ENCODE measurements at places on chromosomes 1 and 21.

DNA sequence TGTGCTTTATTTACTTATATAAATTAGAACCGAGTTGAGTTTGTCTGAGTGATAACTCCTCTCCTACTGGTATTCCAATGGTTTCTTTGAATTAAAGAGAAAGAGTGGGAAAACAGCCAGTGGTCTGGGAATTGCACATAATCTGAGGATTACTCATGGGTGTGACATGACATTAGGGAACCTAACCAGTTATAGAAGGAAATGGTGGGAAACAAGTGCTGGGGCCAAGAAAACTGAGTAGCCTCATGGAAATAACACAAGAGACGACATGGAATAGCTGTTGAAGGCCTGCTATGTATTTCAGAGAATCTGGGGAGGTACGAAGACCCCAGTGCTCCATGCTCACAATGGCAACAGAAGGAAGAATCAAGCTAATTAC, 41.8 kb upstream of the LRRC52 start:
- no peak for DNase-seq

- DNase-seq: no peak
Observed at GRCh38 chr1:230256896-230257295, 169.2 kb downstream of the PGBD5 start.

DNA sequence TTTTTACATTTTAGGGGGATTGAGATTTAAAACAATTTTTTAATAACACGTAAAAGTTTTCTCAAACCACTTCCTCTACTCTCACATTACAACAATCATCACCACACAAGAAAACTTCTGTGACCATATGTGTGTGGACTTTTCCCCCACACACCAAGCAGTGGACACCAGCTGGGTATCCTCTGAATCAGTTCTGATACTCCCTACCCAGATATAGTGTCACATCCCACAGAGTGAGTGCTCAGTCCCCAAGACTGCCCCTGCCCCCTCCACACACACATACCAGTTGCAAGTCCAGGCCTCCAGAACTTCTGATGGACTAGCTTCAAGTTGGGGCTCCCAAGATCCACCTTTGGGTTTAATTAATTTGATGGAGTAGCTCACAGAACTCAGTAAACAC, 53.3 kb upstream of the QSOX1 start:
- no peak for DNase-seq

GRCh38 chr1:22437573-22437972, 14.1 kb upstream of the ZBTB40 start:
- DNase-seq: no peak

GRCh38 chr1:205396967-205397616, 24.8 kb downstream of the LEMD1 start:
- DNase-seq: no peak

GRCh38 chr1:39970274-39970673, 15.3 kb downstream of the MFSD2A start:
- no peak for DNase-seq

- no peak for DNase-seq
Observed at GRCh38 chr1:211247921-211248320, 11.2 kb upstream of the RCOR3 start.

GRCh38 chr1:29689372-29690030, 453.2 kb downstream of the PTPRU start:
- DNase-seq: no peak

DNA sequence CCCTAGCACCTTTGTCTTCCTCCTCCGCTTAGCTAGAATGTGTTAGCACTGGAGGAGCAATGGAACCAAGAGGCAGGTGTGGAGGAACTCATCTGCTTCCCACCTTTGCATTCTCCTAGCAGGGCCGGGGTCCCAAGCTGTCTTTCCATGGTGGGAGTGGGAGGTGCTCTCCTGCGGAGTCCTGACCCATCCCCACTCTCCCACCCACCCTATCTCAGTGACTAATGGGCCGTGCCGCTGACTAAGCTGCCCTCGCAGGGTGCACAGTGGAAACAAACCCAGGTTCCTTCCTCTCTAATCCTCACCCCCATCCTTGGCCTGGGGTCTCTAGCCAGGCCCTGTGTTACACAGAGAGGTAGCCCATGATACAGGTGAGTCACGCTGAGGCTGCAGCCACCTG, 177.5 kb downstream of the HIVEP3 start:
- DNase-seq: peak; percentile 44

DNA sequence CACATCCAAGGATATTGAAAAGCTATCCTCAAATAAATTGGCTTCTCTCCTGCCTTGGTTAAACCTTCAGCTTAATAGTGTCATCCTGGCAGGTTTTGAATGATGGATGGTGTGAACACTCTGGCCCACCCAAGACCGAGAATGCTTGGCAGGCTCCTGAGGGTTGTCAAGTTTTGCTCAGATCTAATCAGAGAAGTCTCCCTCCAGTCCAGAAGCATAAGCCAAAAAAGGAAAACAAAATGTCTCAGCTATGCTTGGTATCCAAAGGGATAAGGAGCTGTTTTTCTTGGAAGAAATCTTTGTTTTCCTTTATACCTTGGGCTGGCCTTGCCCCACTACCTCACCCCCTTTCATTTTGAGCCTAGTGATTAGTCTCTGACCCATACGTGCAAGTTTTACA, 172.7 kb downstream of the CRB1 start:
- DNase-seq: no peak

- DNase-seq: no peak
Observed at GRCh38 chr1:89965193-89965768, 29.6 kb upstream of the ZNF326 start.

DNA sequence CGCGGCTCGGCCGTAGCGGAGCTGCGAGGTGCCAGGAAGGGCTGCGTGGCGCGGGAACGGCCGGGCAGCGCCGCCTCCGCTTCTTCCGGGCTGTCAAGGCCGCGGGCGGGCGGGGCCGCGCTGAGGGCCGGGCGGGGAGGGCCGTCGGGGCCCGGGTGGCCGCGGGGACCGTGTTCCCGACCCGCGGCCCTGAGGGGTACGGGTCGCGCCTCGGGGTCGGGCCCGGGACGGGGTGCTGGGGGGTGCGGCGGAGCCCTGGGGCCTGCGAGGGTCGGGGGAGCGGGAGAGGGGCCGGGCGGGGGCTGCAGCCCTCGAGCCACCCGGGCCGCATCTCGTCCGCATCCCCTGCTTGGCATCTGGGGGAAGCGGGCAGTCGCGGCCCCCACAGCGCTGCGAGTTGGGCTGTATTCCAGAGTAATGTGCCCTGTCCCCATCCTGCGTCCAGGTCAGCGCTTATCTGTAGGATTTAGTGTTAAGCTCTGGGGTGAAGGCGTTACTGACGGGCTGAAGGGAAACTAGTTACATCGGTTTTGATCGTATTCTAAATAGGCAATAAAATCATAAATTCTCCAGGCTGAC, 379 bp downstream of the RER1 start:
- no peak for DNase-seq

DNA sequence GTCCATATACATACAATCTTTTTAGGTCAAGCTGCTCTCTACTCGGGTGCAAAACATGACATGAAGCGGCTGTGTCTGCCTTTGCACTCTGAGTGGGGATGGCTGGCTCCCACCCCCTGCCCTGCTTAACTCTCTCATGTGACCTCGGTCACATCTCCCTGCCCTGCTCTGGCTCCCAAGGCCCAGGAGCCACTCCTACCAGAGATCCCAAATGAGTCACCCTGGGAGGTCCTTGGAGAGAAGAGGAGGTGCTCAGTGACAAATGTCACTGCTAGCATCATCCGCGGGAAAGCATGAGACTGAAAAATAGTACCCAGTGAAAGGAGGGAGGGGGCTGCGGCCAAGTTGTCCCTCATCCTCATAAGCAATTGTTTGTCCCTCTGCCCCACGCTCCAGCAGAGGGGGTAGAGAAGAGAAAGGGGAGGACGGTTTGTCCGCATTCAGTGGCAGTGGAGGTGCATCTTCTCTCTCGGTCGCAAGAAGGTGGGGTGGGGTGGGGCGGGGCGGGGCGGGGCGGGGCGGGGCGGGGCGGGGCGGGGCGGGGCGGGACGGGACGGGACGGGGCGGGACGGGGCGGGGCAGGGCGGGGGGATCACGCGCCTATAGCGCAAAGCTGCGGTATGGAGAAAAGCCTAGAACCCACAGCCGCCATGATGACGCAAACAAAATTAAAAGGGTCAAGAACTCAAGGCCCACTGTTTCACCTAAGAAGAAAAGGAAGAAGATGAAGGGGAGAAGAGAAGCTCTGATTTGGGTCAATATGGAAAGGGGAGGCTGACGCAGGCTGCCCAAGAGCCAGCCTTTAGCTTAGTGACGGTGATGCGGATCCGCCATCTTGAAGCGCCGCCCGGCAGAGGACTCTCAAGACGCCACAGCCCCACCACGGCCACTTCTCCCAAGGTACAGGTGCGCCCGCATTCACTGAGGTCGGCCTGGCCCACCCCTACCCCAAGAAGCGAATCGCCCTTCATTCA, 66.2 kb downstream of the CD46 start:
- no peak for DNase-seq

- DNase-seq: no peak
Observed at GRCh38 chr1:38475624-38476005, 384.0 kb downstream of the RRAGC start.

DNA sequence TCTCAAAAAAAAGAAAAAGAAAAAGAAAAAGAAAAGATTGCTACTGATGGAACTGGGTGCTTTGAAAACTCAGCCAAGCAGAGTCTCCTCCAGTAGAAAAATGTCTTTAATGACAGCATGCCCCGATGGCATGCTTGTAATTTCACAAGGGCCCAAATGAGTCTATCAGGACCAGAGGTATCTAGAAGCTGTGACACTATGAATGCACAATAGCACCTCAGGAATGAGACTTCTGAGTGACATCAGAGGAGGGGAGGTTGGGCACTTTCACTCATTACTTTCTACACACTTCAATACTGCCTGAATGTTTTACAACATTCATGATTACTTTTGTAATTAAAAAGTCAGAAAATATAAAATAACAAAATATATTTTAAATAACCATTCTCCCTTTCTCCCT, 15.1 kb upstream of the CD58 start:
- no peak for DNase-seq

GRCh38 chr1:180152588-180152987, 2.1 kb upstream of the QSOX1 start:
- DNase-seq: no peak

- no peak for DNase-seq
Observed at GRCh38 chr1:155860970-155861510, 1.7 kb downstream of the SYT11 start.

DNA sequence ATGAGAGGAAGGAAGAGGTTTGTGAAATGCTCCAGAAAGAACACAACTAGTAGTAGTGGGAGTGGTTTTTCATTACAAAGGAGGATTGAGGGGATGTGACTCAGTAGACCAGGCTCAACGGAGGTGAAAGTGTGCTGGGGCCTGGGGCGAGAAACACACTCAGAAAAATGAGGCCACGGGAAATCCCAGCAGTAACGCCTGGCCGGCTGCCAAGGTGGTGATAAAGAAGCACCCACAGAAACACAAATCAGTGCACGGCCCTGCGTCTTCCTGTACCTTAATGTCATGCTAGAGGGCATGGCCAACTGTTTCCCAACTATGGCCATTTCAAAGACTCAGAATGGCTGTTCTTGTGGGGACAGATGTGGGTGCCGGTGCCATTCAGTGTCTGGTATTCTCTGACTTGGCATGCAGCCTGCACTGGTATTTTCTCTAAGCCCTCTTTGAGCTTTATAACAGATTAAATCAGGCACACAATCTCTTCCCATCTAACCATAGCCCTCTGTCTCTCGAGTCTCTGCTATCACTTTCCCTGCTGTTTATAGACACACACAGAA, 38.2 kb downstream of the URB2 start:
- DNase-seq: peak; percentile 38

GRCh38 chr1:247331525-247332214, at the start of gene ZNF496:
Gene ZNF496, minus strand, starts transcription at chr1:247331867. Its CDS starts 2,289 bp downstream, at chr1:247329578.
- peak; percentile 15 for DNase-seq

GRCh38 chr1:69587391-69587790, 19.7 kb downstream of the LRRC7 start:
- DNase-seq: no peak

DNA sequence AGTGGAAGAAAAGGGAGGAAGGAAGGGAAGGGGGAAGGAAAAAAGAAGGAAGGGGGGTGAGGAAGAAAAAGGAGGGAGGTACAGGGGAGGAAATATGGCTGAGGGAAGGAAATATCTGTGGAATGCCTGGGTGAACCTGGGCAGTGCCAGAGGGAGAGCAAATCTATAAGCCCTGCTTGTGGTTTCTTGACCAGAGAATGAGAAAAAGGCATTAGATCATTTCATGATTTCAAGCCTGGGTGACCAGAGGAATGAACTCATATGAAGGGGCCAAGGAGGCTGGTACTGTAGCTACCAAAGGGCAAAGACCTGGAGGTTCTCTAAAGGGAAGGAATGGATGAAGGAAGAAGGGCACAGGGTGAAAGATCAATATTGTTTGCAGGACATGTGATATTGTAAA, 31.4 kb downstream of the GNG12 start:
- no peak for DNase-seq

Measured in stimulated activated CD4-positive, alpha-beta T cell treated with anti-CD3 and anti-CD28 coated beads, Interleukin-15, amount 100 ng/mL, for 1 hour (primary cell).